ENCODE measurements at places on chromosomes 7 and 10.

DNA sequence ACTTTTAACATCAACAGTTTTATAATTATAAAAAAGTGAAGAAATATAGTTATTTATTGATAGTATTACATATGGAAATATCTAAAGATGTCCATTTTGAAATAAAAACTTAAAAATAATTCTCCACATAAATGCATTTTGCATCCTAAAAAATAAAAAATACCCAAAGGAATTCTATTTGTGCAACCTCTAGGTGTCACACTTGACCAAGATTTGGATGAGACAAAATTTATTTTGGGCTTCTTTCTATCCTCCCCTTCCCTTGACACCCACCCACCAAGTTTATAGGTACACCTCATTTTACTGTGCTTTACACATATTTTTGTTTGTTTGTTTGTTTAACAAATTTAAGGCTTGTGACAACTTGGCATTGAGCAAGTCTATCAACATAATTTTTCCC lies 3.3 kb upstream of the THSD7A start:
- DNase-seq, result no peak

DNA sequence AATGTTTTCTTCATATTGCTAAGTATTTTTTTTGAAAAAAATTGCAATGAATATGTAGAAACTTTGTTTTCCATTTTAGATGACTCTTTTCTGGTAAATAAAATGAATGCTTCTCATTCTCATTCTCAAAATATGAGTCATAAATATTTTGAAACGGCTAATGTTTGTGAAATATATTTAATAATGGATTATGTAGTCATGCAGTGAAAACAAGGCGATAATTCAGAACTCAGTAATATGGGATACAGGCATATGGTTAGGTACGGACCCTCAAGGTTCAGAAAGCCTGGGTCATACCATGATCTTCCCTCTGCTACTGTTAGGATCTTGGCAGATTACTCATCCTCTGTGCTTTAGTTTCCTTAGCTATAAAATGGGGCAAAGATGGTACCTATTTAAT lies 46.2 kb upstream of the SLC39A12 start:
- DNase-seq, result no peak

- DNase-seq, result no peak
These were observed 8.8 kb downstream of the AFAP1L2 start for GRCh38 chr10:114395366-114396022.

DNA sequence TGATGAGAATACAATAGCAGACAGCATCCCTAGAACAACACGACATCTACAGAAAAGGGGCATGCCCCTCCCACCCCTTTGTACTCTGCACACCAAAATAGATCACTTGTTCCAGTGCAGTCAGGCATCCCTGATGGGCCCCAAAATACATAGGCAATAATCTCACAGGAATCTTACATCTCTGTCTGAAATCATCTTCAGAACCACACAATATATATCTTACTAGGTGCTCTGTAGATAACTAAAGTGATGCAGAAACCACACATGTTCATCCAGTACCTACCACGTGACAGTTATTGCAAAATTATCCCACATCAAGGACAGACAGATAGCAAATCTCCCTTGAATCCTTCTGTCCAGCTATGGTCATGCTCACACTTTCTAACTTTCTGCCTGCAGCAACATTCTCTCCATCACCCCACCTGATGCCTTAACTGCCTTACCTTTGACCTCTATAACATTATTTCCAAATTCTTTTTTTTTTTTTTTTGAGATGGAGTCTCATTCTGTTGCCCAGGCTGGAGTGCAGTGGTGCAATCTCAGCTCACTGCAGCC lies 30.7 kb downstream of the ST8SIA6 start:
- no peak for DNase-seq

GRCh38 chr10:128147669-128148068 lies 21.4 kb upstream of the MKI67 start:
- no peak for DNase-seq

DNA sequence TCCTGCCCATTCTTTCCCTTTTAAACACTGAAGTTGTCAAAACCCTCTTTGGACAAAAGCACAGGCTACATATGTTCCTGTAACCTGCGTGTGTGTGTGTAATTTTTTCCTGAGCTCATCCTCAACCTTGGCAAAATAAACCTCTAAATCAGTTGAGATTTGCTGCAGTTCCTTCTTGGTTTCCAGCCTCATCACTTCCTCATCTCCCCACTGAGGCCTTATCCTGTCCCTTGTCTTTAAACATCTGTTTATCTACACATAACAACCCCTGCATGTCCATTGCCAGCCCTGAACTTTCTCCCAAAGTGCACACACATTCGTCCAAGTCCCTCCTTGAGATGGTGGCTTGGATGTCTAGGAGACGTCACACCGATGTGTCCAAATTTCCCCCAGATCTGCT lies 35.5 kb downstream of the LYZL2 start:
- no peak for DNase-seq

GRCh38 chr10:69400936-69401335 lies 15.8 kb downstream of the TACR2 start:
- DNase-seq, result no peak

GRCh38 chr10:93459466-93459865 lies 22.7 kb downstream of the MYOF start:
- DNase-seq, result no peak

GRCh38 chr10:124249812-124250432 lies 156.5 kb upstream of the CHST15 start:
- DNase-seq, result no peak

DNA sequence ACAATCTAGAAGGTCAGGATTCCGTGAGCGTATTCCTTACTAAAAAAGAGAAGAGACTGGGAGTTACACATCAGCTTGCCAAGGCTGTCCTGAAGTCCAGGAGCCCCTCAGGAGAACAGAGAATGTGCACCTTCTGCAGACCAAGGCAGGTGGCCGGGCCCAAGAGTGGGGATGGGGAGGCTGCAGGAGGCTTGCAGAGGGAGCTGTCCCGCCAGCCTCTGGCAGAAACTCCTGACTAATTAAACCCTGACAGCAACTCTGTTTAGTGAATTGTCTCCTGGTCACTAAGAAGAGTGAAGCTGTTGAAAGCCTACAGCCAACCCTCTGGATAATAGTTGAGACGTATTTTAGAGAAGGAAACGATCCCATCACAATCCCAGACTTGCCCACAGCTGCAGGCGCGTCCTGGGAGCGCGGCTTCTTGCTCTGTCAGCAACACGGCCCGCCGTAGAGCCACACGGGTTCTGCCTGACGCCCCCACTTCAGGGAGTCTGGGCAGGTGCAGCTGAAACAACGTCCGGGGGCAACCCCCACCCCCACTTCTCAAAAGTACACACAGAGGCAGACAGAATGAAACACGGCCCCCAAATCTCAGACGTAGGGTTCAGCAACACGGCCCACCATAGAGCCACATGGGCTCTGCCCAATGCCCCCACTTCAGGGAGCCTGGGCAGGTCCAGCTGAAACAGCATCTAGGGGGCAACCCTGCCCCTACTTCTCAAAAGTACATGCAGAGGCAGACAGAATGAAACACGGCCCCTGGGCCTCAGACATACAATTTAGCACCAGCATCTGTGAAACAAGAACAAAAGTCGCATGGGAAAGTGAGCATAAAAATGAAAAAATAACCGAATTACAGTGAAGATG lies 45.2 kb downstream of the DIP2C start:
- DNase-seq, result no peak

DNA sequence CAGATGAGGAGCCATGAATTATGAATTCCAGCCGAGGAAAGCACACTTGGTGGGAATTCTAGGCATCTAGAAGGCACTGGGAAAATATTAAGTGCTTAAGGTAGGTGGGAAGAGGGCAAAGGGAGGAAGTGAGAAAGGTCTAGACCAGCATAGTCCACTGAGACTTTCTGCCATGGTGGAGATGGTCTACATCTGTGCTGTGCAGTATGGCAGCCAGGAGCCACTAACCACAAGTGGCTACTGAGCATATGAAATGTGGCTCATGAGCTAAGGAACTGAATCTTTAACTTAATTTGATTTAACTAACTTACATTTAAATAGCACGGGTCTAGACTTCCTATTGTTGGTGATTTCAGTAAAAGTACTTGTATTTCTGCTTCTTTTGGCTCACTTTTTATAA lies 82.5 kb upstream of the SEM1 start:
- no peak for DNase-seq

- no peak for DNase-seq
These were observed 18.5 kb upstream of the ANTXRL start for GRCh38 chr10:46268076-46268881.

- DNase-seq, result no peak
These were observed 47.2 kb downstream of the MYL10 start for GRCh38 chr7:101581891-101582290.

GRCh38 chr7:136312592-136312991 lies 335.4 kb upstream of the MTPN start:
- DNase-seq, result no peak

GRCh38 chr10:68088740-68089139 lies 13.7 kb upstream of the HERC4 start:
- DNase-seq, result no peak

All from activated CD4-positive, alpha-beta T cell treated with anti-CD3 and anti-CD28 coated beads for 24 hours (primary cell).